ENCODE measurements at places on chromosomes 6 and 20.

DNA sequence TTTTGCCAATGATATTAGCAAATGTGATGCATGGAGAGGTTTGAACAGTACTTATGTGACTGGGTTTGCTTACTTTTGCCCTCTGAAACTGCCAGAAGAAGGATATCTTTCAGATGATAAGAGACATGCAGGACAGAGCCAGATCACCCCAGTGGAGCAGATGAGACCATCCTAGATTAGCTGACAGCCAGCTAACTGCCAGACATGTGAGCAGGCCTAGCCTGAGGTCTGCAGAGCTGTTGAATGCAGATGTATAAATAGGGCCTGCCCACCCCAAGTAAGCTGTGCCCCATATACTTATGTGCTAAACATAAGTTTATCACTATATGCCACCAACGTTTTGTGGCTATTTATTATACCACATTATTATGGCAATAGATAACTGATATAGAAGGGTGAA, 5.9 kb downstream of the ZSCAN31 start:
- DNase-seq, result no peak

DNA sequence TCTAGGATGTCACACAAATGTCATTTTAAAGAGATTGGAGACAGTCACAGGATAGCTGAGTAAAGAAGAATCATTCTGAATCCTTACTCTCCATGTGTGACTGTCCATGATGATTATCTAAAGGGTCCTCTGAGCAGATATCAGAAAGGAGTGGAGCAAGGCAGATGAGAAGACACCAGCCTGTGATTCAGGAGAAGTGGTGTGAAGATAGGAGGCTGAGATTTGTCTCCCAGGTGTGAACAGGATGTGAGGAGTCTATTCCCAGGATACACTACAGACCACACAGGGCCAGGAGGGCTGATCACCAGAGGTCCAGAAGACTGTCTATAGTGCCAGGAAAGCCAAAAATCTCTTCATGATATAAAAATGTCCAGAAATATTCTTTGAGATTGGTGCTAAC, 27.0 kb downstream of the RWDD2A start:
- DNase-seq, result no peak

GRCh38 chr6:37100745-37101144, 69.2 kb upstream of the PIM1 start:
- DNase-seq, result no peak

DNA sequence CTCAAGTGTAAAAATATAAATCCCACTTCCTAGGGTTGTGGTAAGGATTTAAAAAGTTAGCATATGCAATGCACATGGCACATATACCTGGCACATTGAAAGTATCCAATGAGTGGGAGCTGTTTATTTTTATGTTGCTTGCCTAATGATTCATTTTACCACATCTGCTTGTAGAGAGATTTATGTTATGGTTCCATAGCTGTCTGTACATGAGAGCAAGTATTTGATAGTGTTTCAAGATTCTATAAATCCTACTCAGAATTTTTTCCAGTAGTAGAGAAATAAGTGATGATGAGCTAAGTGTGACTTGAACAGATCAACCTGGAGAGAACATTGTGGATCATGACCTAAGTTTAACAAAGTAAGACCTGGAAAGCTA, 125.3 kb upstream of the SPTLC3 start:
- no peak for DNase-seq

GRCh38 chr6:127118298-127119101, at the start of gene RSPO3:
Gene RSPO3 (plus strand): TSS chr6:127118671. CDS start chr6:127119193, 522 bp downstream.
- DNase-seq, result peak; percentile 12

- no peak for DNase-seq
Observed at GRCh38 chr6:7424967-7425807, 35.6 kb downstream of the RIOK1 start.

DNA sequence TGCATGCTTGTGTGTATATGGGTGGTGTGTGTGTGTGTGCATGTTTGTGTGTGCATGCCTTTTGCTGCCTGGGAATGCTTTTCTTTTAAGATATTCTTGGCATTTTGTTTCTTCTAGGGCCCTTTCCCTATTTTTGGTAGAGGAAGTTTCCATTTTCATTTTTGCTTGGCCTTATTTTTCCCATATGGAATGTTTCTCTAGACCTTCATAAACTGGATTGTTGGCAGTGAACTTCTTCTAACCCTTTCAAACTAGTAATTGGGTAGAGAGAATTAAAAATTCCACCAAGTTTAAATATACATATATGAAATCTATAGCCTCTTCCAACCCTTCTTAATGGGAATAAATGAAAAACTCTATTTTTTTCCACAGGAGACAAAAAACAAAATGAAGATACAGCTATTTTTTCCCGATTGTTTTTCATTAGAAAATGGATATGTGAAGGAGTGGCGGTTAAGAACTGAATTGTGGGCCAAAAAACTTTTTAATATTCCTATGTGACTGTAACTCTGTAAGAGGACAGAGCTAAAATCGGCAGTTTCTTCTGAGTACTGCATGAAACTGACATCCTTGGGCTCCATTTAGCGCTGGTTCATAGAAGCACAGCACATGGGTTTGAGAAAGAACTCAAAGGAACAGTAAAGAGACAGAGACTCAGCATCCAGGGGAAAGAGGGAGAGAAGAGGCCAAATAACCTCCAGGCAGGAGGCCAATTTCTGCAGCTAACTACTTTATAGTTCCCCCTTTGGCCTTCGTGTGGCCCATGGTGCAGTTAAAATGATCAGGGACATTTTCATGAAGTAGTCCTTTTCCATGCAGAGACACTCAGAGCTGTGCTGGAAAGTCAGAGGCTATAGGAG, 102.1 kb downstream of the TMEM170B start:
- DNase-seq, result no peak

DNA sequence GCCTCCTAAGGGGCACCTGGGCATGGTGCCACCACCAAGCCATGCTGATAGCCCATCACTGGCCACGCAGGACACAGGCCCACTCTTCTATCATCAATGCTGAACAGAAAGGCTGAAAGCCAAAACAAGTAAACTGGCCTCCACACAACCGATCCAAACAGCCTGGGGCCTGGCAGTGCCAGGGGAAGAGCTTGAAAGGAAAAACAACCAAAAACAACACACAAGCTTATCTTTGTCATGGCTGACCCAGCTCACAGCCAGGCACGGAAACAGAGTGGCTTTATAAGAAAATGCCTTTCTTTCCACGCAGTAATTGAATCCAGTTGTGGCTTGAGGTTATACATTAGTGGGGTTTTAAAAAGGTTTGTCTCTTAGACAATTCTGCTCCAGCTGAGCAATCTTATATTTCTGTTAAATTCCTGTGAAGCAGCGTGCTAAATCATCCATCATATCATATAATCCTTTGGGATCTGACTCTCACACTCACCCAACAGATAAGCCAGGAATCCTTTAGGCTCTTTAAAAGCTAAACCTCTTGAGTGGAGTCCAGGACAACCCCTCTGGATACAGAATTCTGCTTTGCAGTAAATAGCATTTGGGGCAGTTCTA, 65.4 kb upstream of the SLC22A16 start:
- no peak for DNase-seq

DNA sequence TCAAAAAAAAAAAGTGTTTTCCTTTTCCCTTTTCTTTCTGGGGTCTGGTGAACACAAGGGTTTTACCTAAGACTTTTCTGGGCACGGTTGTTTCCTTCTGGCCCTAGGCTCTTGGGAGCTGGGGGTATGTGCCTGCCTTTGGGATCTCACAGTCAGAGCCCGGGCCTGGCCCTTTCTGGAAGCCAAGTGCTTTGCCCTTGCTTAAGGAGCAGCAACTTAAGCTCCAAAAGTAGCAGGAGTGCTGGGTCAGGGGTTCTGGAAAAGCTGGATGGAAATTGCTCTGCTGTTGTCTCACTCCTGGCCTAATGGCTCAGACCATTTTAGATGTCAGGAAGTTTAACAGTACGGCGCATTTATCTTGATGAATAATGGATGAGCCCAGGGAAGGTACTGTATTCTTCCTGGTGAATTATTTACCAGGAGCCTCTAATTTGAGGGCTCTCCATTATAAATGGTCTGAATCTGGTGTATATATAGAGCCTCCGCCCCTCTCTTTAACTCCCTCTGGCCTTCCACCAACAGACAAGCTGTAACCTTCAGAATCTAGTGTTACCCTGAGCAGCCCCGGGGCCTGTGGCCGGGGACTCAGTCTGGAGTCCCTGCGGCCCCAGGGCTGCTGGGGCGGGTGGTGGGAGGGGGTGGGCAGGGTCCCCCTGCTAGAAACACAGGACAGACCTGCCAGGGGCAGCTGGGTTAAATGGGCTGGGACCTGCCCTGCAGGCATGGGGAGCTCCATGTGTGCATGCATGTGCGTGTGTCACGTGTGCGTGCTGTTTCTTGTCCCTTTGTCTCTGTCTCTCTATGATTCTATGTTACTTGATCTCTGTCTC, 37.5 kb downstream of the PTK7 start:
- no peak for DNase-seq

GRCh38 chr6:1678201-1678600, 68.5 kb downstream of the FOXC1 start:
- no peak for DNase-seq

GRCh38 chr6:155495011-155495768, 39.6 kb upstream of the NOX3 start:
- DNase-seq, result no peak

DNA sequence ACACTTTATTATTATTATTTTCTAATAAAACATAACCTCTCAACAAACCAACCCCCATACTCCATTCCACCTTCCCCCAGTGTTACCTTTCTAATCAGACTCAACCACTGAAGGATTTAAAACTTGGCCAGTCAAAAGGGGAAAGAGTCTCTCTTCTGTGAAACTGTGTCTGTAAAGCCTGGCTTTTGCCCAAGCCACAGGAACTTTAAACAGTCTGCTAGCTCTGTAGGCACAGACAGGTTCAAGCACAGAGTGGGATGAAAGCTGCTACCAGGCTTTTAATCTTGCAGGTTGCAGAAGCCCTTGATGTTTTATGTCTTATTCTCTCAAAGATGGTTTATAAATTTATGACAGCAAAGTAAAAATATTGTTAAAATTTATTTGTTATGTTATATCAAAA, 585.7 kb downstream of the TENT5A start:
- DNase-seq, result no peak

- peak; percentile 24 for DNase-seq
Observed at GRCh38 chr6:80541181-80541580, 434.7 kb downstream of the BCKDHB start.

DNA sequence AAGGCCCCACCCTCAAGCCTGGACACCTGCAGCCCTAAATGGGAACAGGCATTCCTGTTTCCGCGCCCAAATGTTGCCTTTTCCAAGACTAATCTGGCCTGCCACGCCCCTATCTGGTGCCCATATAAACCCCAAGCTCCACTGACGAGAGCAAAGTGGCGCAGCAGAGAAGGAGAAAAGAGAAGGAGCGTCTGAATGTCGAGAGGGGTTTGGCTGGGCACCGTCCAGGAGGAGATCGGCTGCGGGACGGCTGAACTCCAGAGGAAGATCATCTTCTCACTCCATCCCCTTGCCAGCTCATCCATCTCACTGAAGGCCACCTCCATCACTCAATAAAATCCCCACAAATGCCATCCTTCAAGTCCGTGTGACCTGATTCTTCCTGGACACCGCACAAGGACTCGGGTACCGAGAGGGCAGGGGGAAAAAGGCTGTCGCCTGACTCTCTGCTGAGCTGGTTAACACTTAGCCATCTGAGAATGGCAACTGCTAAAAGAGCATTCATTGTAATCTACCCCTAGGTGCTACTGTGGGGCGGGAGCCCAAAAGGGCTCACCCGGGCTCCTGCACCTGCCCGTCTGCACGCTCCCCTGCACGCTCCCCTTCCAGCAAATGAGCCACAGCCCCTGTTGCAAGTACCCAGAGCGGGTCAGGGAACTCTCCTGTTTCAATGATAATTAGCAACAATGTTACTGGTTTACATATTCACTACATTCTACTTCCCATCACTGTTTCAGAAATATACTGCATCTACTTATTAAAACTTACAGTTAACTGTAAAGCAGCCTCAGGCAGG, 23.5 kb downstream of the TAF4 start:
- DNase-seq, result no peak

DNA sequence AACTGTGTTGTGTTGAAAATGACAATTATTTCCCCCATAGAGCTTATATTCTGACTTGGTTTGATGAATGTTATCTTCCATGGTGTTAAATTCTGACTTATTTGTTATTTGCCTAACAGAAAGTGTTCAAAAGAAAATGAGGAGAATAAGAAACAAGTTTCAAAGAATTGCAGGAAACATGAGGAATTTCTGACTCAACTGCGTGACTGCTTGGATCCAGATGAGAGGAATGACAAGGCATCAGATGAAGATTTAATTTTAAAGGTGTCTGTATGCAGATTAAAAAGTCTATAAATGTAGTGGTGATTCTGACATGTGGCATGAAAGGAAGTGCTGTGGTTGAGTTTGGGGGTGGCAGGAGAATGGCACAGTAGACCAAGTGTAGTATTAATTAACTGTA, 50.6 kb downstream of the CCDC170 start:
- no peak for DNase-seq

- no peak for DNase-seq
Observed at GRCh38 chr6:111486921-111487320, 3.9 kb upstream of the REV3L start.
